Bronchial epithelial cell (primary cell): ENCODE measurements at places on chromosomes 3 and 15.
A peak's percentile ranks its signal among the peaks of the same experiment; 100 is the strongest.

GRCh38 chr3:8328967-8329366 is 172.7 kb upstream of the LMCD1 start:
- no peak for DNase-seq

DNA sequence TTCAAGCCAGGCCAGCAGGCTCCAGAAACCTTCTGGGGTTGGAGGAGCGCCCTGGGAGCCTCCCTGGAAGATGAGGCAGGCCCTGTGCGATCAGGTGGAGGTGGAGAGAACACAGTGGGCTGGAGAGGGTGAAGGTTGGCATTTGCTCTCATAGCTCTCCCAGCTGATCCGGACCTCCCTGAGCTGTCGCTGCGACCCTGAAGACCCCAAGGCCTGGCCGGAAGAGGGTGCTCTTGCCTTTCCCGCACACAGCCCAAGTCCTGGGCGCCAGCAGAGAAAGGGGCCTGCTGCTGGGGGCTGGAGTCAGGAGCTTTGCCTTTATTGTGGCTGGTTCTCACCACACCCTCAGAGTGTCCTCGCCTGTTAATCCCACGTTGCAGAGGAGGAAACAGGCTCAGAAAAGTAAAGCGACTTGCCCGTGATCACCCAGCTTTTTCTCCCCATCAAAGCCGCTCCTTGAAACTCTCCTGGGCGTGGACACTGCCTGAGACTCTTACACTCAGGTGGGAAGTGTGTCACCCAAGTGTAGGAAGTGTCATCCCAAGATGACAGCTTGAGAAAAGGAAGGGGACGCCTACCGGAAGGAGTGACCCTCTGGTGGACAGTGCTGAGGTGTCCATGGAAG is 8.6 kb upstream of the RPL29 start:
- peak; percentile 17 for DNase-seq

- peak; percentile 72 for DNase-seq
These were observed 61.6 kb downstream of the TPRG1 start for GRCh38 chr3:189233225-189233858.

GRCh38 chr3:23331141-23331935 is 128.2 kb downstream of the UBE2E2 start:
- peak; percentile 12 for DNase-seq

DNA sequence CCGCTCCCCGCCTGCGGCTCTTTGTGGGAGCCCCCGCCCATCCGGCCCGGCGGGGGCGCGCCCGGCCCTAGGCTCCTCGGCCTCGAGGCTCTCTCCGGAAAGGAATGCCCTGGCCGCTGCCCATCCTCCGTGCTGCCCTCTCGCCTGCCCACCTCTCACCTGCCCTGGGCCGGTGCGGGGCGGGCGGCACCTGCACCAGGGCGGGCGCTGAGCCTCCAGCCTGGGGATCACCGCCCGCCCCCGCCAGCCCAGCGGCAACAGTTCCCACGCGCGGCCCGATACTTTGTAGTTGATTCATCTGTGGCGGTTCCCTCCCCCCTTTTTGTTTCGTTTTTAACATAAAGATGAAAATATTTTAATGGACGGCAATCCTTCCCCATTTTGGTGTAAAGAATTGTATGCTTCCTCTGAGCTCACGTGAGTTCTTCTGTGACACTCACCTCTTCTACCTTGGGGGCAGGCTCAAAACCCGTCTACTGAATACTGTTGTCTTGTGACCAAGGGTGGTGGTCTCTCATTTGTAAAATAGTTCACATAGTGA is 1.9 kb downstream of the KLF13 start:
- DNase-seq, result peak; percentile 17

DNA sequence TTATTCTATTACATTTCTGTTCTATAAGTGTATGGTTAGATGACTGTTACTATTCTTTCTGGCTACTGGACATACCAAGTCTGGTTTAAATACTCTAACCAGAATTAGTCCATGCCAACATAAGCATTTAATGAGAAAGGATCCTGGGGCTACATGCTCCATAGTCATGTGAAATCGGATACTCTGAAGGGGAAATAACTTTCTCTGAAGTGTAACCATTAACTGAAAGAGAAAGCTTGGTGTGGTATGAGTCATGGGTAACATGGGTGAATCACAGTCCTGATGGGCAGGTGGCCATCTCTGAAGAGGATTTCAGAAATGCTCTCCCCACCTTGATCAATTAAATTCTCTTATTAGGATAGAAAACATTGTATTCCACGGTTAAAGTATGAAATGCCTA is 69.4 kb downstream of the FHIT start:
- DNase-seq, result peak; percentile 93

GRCh38 chr3:142417302-142417701 is 30.5 kb downstream of the XRN1 start:
- no peak for DNase-seq

GRCh38 chr3:96465521-96465920 is 348.9 kb upstream of the EPHA6 start:
- no peak for DNase-seq

- no peak for DNase-seq
These were observed 50.3 kb downstream of the PSMD6 start for GRCh38 chr3:63972987-63973386.

DNA sequence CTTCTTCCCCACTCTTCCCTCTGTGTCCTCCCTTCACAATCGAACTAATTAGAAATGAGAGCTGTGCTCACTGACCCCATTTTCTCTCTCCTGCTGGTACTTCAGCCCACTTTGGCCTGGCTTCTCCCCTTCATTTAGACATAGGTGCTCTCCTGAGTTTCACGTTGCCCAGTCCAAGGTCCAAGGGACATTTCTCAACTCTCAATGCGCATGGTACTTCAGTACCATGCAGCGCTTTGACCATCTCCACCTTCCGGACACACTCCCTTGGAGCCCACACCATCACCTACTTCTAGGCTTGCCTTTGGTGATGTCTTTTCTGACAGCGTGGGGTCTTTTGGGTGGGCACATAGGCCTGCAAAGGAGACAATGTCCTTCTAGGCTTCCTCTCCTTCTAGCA is 99.7 kb downstream of the ABHD5 start:
- no peak for DNase-seq

DNA sequence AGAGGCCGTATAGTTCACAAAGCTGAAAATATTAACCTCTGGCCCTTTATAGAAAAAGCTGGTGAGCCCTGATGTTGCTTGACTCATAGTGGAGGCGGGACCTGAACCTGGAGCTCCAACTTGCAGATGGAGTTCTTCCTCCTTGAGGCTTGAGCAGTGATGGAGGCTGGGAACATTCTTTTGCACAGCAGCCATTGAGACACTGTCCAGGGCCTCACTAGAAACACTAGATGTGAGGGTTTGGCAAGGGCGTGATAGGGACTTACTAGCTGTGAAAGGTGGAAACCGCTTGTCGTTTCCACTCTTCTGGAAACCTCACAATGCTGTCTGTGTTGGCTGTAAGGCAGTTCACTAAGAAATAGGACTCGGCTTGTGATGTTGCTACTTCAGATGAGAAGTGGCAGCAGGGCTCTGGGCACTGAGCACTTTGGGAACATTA is 12.5 kb downstream of the SMAD6 start:
- DNase-seq, result peak; percentile 30

DNA sequence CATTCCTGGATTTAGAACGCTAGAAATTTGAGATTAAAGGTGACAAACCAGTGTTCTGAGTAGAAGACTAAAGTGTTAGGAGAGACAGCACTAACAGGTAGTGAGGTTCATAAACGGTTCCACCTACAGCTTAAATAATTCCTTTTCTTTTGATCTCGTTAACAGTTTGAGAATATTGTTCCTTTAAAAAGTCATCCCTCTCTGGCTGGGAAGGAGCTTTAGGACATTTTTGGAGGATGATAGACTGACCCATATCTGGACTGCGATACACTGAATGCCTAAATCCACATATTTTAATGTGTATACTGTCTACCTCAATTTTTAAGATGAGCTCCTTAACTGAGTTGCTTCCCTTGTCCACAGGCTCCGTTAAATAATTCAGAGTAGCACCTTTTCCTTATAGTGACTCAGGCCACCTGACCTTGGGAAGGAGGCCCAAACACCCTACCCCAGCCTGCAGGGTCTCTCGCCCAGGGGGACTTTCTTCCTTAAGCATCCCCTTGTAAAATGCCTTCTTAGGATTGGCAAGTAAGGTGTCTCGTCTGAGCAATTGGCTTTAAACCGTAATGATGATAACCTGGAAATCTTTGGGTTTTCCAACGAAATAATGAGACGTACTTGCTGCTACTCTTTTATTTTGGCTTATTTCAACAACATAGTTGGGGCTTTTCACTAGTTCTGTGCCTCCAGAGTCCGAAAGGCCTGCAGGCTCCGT is 3.3 kb downstream of the TRIM71 start:
- no peak for DNase-seq

DNA sequence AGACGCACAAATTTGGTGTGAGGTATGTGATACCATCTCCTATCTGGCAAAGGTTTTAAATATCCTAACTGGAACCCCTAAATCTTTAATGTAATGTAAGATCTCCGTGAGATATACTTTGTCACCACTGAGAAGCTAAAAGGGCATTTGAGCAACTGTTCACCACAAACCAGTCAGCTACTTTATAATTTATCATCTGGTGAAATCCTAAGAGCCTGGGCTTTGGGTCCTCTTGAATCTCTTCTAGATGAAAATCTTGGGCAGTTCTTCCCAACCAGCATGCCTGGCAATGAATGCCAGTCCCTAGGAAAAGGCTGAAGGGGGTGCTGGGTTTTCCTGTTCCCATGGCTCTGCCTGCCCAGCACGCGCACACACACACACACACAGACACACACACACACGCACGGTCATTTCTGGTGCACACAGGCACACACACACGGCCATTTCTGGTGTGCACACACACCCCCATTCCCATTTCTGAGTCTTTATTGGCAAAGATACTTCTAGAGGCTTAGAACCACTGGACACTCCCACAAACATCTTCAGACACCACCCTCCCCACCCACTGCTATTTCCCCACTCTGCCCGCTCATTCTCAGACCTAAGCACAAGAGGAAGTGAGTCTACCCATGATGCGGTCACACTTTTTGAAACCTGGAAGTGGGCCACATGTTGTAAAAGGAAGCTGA is 72.6 kb downstream of the MYO1E start:
- peak; percentile 97 for DNase-seq

- no peak for DNase-seq
These were observed 44.6 kb downstream of the CMTM6 start for GRCh38 chr3:32457971-32458471.

DNA sequence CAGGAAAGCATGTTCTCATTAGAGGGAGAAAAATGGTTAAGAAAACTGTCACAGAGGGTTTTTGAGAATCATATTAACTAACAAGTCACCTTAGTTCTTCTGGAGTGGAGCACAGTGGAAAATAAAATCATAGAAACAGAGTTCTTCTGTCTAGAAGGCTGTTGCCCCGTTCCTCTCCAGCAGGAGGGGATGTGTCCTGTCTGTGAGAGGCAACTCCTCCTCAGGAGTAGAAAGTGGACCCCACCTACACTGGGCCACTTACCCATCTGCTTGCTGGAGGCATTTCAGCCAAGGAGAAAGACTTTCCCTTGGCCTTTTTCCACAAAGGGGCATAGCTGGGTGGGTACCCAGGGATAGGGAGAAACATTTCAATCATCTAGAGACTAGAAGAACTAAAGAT is 106.6 kb downstream of the SSR3 start:
- DNase-seq, result peak; percentile 28

GRCh38 chr15:72230197-72231065 is 559 bp downstream of the PKM start:
- peak; percentile 55 for DNase-seq

DNA sequence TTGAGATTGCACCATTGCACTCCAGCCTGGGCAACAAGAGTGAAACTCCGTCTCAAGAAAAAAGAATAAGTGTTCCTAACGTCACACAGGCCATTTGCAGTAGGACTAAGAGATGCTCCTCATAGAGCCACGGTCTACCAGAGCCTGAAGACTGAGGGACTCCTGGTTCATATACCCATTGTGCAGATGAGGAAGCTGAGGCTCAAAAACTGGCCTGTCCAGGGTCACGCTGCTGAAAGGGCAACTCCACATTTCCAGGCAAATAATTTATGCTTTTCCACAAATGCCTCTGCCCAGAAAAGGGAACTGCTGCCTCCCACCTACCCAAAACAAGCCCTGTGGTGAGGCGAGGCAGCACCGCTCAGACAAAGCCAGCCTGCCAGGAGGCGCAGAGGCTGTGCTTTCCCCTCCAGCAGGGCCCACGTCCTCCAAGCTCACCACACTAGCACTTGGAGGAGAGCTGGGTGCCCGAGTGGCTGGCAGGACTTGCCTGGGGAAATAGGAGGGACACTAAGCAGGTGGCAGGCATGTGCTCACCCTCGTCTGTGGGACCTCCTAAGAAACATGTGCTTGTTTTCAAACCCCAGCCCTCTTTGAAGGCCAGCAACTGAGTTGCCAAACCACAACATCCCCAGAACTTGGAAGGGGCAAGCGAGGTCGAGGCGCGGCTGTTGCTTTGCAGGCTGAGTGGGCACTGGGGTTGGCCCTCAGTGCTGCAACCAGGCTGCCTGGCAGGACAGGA is 195.6 kb downstream of the XXYLT1 start:
- DNase-seq, result no peak

GRCh38 chr3:145550522-145550921 is 610.5 kb downstream of the PLOD2 start:
- no peak for DNase-seq

DNA sequence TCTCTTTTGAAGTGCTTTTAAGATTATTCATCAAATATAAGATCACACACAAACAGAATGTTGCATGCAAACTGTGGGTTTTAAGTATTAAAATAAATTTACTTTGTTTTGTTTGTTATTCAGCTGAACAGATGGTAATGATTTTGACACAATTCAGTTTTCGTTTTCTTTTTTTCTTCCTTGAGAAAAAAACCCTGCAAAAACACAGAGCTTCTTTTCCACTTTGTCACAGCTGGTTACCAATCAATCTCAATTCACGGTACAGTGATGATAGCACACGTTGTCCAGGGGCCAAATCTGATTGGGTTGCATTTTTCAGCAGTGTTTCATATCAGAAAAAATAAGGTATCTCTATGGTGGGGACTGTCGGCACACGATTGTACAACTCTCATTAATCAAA is 473.6 kb downstream of the ROBO2 start:
- no peak for DNase-seq

- no peak for DNase-seq
These were observed 16.3 kb downstream of the VPS39 start for GRCh38 chr15:42191610-42192346.
